Stimulated activated CD4-positive, alpha-beta T cell treated with anti-CD3 and anti-CD28 coated beads, TNF-alpha, amount 100 ng/mL, for 4 hours (primary cell): ENCODE measurements at places on chromosomes 4 and X.

DNA sequence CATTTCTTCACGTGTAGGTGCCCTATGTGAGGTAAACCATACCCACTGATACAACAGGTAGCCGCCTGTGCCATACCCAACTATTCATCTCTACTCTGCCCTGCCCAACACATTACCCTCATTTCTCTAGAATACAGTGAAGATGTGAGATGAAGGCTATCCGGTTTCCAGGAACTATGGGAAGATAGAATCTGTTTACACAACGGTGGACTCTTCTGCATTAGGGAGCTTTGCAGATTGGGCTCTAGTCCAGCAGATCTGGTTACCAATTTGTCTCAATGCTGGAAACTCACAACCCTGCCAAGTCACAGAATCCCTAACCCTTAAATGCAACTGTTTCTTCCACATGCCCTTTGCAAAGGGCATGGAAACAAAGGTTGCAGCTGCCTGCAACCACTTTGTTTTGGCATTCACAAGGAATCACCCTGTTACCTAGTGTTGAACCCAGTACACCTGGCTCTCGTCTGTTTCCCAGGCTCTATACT, 6.4 kb upstream of the SLAIN2 start:
- no peak for DNase-seq

DNA sequence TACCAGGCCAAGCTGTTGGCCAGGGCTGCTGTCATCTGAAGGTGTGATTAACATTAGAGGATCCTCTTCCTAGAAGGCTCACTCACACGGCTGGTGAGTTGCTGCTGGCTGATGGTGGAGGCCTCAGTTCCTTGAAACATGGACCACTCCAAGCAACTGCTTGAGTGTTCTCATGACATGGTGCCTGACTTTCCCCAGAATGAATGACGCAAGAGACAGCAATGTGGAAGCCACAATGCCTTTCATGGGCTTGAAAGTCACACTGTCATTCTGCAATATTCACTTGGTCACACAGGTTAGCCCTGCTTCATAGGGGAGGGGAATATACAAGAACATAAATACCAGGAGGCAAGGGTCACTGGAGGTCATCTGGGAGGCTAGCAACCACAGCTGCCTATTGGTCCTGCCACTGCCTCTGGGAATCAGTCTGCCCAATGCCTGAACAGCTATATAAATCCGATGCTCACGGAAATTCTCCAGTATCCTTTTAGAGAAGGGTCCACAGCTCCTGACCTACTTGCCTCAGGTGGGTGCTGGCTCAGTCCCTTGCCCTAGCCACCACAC, 97.1 kb upstream of the MAML3 start:
- DNase-seq: no peak

GRCh38 chr4:42643685-42644084, 13.2 kb downstream of the ATP8A1 start:
- DNase-seq: no peak

DNA sequence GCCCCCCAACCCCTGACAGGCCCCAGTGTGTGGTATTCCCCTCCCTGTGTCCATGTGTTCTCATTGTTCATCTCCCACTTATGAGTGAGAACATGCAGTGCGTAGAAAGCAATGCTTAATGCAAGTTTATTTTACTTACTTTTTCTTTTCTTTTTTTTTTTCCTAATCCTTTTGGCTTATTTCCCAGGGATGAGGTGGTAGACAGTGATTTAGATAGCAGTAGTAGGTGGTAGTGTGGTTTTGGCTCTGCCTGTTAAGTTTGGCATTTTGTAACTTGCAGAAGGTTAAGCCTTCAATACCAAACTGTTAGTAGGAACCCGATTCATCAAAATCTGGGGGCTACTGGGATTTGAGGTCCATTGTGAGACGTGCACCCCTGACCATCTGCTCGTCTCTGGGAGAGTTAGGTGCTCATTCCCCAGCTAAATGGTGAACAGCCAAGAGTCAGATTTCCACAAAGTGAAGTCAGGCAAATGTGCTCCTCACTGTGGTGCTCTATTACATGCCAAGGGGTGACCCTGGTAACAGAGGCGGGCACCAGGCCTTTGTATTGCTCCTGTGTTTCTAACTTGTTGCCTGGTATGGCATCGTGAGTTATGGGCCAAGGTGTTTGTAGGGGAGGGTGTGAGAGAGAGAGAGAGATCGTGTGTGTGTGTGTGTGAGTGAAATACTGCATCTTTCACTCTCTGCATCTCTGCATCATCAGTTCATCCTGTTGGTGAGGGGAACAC, 70.3 kb downstream of the PHOX2B start:
- no peak for DNase-seq

DNA sequence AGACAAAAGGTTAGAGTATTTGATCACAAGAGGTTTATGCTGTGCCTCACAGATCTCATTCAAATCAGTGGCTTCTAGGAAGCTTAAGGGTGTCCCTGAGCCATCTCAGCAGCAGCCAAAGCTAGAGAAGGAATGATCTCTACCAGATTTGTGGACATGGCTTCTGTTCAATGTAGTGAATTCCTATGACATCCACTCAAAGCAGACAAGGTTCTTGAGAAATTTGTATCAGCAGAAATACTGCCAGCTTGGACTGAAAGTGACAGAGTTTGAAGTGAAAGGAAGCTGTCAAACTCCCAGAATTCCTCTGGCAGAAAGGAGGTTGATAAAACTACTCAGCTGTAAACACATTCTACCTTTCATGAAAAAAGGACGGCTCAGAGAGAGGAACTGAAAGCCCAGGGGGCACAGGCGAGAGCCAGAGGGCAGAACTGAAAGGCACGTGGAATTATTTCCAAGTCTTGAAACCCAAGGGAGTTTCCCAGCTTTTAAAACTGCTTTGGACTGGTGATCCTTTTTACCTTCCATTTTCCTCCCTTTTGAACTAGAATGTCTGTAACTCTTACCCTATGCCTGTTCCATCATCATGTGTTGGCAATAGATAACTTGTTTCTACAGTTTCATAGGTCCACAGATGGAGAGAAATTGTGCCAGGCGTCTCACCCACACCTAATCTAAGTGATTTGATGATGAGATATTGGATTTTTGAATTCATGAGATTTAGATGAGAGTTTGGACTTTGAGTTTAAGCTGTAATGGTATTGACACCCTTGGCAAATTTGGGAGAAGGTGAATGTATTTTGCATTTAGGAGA, 14.5 kb upstream of the MED14 start:
- no peak for DNase-seq

DNA sequence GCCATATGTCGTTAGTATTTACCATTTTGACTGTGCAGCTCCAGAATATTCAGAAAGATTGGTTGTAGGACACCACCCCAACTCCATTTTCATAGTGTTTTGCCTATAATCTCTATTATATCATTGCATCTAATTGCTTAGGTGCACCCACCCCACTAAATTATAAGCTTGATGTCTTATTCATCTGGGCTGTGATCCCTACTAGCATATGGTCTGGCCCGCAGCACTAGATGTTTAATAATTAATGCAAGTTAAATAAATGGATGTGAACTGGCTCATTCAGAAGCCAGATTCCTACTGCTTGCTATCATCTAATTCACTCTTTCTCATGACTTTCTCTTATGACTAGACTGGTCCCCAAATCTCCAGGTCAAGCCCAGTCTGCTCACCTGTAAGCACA, 143.5 kb downstream of the RELL1 start:
- DNase-seq: no peak

DNA sequence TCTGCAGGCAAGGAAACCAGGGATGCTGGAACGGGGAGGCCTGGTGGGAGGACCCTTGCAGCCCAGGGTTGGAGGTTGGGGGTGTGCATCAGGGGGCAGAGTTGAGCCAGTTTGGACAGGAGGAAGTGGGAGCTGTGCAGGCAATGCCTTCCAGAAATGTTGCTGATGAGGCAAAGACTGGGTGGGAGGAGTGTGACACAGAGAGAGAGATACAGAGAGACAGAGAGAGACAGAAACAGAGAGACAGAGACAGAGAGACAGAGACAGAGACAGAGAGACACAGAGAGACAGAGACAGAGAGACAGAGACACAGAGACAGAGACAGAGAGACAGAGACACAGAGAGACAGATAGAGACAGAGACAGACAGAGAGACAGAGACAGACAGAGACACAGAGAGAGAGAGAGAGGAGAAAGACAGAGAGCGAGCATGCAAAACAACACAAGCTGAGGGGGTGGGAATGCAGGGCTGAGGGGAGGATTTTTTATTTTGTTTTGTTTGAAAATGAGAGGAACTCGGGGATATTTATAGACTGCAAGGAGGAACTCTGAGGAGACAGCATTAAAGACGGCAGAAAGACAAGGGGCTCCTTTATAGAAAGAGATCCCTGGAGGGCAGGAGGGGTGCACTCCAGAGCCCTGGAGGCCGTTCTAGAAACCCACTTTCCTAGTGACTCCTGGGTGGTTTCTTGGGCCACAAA, 1.9 kb upstream of the HAUS3 start:
- no peak for DNase-seq
